Fibroblast of mammary gland (primary cell): ENCODE measurements at places on chromosomes 7 and 10.

- DNase-seq: no peak
Measured at GRCh38 chr7:37289781-37290180, 158.9 kb downstream of the ELMO1 start.

- peak; percentile 2 for DNase-seq
Measured at GRCh38 chr7:142231716-142232115, 26.1 kb downstream of the PRSS58 start.

- DNase-seq: peak; percentile 73
Measured at GRCh38 chr7:45924283-45924682, 3.2 kb upstream of the IGFBP3 start.

- peak; percentile 62 for DNase-seq
Measured at GRCh38 chr7:34320926-34321661, 336.9 kb upstream of the NPSR1 start.

- DNase-seq: no peak
Measured at GRCh38 chr7:16055263-16055976, 365.9 kb downstream of the CRPPA start.

GRCh38 chr7:29345590-29345989, 151.0 kb downstream of the CHN2 start:
- DNase-seq: peak; percentile 39

- DNase-seq: no peak
Measured at GRCh38 chr7:130993671-130994365, 259.8 kb upstream of the KLF14 start.

GRCh38 chr10:8628351-8628750, 573.9 kb downstream of the GATA3 start:
- DNase-seq: no peak

- no peak for DNase-seq
Measured at GRCh38 chr10:88181902-88182600, 318.6 kb downstream of the PTEN start.

DNA sequence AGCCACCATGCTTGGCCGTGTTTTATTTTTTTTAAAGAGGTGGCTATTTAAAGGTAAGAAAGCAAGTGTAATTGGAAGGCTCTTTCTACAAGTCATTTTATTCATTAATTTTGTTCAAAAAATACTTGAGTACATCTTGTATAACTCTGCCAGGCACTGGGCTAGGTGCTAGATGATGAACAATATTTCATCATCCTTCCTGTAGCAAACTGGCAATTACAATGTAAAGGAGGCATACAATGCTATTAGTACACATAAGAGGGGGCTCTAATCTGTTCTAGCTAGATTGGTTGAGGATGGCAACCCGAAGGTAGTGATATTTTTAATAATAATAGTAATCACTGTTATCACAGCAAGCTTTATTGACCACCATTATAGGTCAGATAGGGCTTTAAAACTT, 215.5 kb upstream of the KLF14 start:
- no peak for DNase-seq

- no peak for DNase-seq
Measured at GRCh38 chr10:117534321-117535297, 7.9 kb upstream of the EMX2 start.

GRCh38 chr10:92122941-92123450, 167.9 kb downstream of the CPEB3 start:
- no peak for DNase-seq

DNA sequence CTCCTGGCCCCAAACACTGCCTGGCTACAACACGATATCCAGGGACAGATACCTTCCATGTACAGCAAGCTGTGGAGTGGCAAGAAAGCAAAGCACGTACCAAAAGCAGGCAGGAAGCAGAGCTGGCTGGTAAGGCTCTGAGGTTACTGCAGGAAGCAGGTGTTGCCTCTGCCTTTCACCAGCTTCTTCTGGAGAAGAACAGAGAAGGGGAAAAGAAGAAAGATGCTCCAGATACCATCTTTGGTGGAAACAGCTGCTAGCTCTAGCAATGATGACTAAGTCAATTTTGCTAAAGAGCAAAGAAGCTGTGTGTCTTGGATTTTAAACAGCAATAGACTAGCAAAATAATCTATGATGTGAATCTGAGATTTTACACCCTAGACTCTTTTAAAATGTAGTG, 34.9 kb upstream of the PRSS1 start:
- no peak for DNase-seq

GRCh38 chr10:57145548-57145947, 784.5 kb upstream of the ZWINT start:
- DNase-seq: no peak

- DNase-seq: no peak
Measured at GRCh38 chr10:3480281-3480989, 304.6 kb downstream of the KLF6 start.

DNA sequence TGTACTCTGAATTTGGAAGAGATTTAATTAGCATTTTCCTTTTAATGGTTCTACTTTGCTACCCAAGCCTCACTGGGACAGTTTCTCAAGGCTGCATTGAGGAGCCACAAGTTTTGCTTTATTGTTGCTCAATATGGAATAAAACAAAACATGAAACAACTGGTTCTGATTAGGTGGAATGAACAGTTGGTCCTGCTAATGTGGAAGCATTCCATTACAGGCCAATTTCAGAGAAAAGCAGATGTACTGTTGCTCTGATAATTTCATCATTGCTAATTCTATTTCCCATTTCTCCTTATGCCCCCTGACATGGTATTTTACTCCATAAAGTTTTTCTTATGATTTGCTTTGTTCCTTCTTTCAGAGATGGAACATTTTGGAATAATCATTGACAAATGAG, 66.0 kb upstream of the PAPSS2 start:
- DNase-seq: peak; percentile 82

GRCh38 chr7:21999896-22000295, 54.2 kb upstream of the CDCA7L start:
- DNase-seq: peak; percentile 66

DNA sequence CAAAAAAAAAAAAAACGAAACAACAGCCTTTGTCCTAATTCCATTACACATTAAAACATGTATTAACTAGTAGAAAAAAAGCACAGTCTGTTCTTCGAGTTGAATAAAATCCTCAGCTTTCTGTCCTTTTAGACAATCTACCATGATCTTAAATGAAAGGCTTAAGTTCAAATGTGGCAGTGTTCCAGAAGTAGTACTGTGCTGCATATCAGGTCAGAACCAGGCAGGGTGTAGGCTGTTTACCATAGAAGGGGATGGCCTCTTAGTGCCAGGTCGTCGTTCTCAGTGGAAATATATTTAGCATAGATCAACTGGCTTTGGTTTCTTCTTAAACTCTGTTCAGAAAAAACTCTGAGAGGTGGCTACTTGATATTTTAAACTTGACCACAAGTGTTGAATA, 612.0 kb downstream of the CNTNAP2 start:
- no peak for DNase-seq

DNA sequence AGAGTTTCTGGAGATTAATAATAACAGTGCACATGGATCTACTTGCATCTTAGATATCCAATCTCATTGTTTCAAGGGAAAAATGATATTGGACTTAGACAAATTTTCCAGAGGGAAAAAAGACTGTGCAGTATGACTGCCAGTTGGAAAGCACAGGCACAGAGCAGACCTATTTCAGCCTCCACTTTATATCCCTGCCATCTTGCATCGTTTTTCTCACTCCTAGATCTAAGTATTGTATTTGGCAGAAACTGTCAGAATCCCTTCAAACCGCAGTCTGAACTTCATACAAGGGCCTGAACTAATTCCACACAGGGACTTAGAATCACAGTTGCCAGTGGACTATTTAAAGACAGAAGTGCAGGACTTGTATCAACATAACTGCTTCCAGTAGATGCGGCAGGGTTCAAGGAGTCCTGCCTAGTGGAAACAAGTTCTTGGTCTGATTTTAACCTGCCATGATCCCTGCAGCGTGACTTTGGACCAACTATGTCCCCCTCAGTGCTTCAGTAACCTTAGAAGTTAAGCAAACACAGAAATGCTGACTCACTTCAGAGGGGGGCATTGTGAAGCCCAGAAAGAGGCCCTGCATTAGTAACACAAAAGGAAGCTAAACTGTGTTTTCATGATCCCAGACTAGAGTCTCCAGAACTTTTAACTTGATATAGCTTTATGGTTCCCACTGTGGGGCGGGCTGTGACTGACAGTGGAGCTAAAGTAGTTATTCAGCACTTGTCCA, 95.7 kb upstream of the PALS2 start:
- peak; percentile 89 for DNase-seq

DNA sequence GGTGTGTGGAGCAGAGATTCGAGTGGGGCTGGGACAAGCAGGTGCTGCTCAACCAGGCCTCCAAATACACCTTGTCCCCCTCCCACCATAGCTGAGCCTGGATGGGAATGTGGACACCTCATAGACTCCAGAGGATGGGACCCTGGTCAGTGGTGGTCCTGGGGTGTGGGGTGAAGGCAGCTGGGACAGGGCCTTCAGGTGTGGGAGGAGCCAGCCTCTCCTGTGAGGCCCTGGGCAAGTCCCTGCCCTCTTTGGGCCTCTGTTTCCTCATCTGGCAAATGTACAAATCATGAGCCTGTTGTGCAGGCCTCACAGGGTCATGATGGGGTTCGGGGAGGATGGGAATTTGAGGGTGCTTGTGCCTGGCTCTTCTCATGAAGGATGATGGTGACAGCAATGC, 362.9 kb upstream of the NUPR2 start:
- no peak for DNase-seq

- DNase-seq: no peak
Measured at GRCh38 chr10:11683529-11684320, 58.5 kb upstream of the ECHDC3 start.

DNA sequence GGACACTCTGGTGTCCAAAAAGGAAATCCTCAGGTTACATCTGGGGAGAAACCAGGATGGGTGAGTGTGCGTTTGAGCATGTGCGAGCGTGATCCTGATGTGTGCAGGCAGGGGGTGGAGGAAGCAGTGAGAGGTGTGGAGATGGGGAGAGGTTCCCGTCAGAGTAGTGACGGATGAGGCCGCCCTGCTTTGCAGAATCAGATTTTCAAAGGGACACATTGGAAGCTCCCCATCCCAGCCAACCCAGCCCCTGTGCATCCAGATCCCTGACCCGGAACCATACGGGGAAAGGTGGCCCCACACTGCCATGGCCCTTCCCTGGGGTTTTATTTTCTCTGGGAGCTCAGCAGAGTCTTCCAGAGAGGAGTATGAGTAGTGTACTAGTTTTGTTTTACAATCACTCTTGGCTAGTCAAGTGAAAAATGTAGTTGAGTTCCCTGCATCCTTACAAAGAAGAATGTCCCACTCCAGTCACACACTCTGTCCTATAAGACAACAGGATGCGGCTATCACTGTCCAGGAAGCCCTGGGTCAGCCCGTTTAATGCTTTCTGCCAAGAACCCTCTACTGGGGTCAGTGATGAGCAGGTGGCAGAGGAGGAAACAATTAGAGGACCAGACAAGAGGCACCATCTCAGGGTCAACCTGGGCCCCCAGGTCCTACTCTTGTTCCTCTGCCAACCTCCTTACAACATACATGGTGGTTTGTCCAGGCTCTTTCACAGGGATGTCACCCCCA, 46.8 kb upstream of the PDLIM1 start:
- DNase-seq: no peak

- DNase-seq: peak; percentile 55
Measured at GRCh38 chr7:30817371-30817767, 46.2 kb downstream of the MINDY4 start.

DNA sequence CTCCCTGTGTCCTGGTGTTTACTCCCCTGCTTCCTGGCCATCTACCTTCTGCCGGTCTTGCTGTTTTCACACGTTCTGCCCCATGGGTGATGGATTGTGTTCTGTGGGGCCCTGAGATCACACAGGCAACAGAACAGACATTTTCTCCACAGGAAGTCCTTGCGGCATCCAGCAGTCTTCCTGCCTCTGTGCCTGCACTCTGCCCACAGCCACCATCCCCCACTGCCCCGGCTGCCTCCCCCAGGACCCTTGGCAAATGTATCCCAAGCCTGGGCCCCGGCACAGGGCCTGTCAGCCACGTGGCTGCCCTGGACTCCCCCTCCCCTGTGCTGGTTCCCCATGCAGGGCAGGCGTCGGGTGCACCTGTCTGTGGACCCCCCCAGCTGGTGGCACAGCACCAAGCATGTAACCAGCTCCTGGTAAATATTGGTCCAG, 184.2 kb downstream of the WDR37 start:
- DNase-seq: no peak

DNA sequence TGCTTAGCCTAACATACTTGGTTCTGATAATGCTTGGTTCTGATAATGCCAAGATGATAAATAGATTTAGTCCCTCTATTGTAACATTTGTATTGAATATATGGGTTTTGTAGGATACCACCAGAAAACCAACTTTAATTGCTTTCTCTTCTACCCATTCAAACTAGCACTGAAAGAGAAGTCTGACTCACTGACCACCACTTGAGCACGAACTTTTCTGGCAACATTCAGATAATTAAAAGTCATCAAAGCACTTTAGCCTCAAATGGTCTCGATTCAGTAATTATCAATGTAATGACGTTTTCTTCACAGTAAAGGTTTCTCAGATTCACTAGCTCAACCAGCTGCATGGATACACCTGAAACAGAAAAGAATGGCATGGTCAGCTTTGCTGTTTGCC, 63.0 kb downstream of the HDAC9 start:
- peak; percentile 2 for DNase-seq

- peak; percentile 51 for DNase-seq
Measured at GRCh38 chr10:25226775-25227682, 52.2 kb downstream of the GPR158 start.

- DNase-seq: peak; percentile 26
Measured at GRCh38 chr10:50417486-50417885, 166.2 kb upstream of the ASAH2 start.

GRCh38 chr7:21544715-21545114, 1.9 kb downstream of the DNAH11 start:
- no peak for DNase-seq

DNA sequence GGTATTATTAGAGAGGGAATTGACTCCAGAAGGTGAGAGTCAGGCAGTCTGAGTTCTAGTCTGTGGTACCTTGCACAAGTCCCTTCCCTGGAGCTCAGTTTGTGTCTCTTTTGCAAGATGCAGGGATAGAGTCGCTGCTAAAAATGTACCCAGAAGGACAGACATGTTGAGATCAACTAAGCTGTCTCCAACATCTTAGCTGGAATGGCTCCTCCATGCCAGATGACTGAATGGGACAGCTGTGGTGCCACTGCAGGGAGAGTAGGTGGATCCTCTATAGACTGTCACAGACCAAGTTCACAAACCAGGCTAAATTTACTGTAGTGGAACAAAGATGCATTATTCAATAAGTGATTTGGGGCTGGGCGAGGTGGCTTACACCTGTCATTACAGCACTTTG, 120.1 kb downstream of the NEURL1 start:
- no peak for DNase-seq

DNA sequence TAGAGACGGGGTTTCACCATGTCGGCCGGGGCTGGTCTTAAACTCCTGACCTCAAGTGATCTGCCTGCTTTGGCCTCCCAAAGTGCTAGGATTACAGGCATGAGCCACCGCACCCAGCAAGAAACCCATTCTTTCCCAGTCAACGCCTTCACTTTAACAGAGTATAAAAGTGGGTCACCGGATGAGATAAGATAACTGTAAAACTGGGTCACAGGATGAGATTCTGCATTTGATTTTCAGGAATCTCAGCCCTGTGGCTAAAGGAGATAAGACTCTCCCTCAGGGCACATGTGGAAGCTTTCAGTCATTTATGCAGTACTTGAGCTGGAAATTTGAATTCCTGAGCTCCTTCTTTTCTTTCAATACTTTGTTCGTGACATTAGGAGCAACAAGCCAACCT, 70.8 kb downstream of the LRRC17 start:
- DNase-seq: no peak

GRCh38 chr10:102065561-102066398, 631 bp downstream of the HPS6 start:
- no peak for DNase-seq

- peak; percentile 93 for DNase-seq
Measured at GRCh38 chr10:17673471-17674061, 29.6 kb downstream of the STAM start.

GRCh38 chr7:77698042-77698625, 1.9 kb downstream of the RSBN1L start:
- DNase-seq: no peak
